ENCODE measurements at places on chromosomes 3 and 15. TPM values are rescaled to one million over a fixed set of nuclear protein-coding genes. Genes with fewer than 3 reads are reported as not detected.

- no peak for DNase-seq
These were observed 17.8 kb downstream of the TMEM212 start for GRCh38 chr3:171860830-171861535.

GRCh38 chr3:110752307-110752706 is 319.3 kb upstream of the NECTIN3 start:
- no peak for DNase-seq

DNA sequence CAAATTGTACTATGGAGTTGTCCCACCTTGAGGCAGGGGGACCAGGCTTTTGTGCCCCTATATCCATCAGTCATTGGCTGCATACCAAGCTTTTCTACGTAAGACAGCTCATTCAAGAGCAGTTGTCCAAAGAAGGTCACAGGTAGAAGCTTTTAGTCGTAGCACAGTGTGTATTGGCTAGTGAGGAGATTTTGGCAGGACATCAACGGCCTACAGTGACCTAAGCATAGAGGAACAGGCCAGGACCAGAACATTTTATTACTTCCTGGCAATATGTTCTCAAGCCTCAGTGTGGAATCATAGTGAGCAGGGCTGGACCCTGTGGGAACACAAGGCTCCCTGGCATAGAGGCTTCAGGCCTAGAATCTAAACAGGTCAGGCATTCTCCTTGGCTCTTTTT is 105.4 kb upstream of the ANKRD28 start:
- no peak for DNase-seq

GRCh38 chr3:5011555-5012256 is 32.5 kb downstream of the BHLHE40 start:
- DNase-seq = no peak

DNA sequence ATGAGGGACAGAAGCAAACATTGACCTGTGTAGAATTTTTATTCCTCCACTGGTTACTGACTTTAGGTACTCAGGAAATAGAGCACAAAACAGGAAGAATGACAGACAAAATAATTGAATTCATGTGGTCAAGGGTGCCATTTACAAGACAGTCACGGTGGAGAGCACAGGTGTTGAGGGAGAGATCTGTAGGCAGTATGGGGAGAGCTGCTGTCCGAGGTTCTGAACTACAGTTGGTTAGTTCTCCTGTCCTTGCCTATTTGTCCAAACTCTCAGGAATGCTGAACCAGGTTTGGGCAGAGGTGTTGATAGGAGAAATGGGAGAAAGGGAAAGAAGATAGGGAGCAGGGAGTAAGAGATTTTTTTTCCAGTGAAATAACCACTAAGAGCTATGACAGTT is 178.5 kb upstream of the ZBTB20 start:
- peak; percentile 42 for DNase-seq

DNA sequence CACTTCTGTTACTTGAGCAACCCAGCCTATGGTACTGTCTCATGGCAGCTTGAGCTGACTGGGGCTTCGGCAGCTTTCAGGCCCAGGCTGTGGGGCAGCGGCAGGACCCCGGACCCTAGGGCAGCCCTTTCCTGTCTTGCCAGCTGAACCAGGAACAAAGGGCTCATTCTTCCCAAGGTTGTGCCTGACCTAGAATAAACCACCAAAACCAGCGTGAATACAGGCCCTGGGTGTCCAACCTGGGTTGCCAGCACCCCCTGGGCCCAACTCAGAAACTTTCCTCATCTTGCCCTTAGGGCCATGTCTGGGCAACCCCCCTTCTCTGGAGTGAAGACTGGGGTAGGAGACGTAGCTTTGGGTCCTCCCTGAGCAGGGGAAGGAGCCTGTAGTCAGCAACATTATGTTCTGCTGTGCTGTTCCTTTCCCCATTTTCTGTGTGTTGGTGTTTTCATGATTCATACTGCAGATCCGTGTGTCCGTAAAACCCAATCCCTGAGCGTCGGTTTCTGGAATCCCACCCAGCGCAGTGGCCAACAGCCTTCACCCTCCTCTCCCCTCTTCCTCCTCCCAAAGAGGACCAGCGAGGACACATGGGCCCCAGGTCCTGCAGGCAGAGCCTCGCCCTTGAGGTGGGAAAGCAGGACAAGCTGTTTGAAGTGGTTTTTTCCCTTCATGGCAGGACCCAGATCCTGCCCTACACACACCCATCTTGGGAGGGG is 33.5 kb downstream of the TKT start:
- no peak for DNase-seq

The SMAD6 gene
- 46.4 TPM for total RNA-seq

DNA sequence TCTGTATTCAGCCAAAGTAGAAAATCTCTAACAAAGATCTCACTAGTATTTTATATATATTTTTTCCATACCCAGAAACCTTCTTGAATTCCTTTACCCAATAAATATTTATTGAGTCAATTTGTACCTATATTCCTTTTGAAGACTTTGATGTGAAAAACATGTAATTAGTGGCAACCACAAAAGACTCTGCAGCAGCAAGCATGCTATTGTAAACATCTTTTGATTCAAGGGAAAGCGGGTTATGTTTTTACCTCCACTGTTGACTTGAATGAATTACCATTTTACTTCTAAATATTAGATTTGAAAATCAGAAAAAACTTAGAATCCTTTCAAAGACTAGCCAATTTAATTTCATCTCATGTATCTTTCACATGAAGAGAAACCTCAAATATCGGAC is 2.4 kb downstream of the GPR15 start:
- DNase-seq = no peak

GRCh38 chr3:52202384-52203077 is 4.6 kb downstream of the ALAS1 start:
- no peak for DNase-seq

The NOX5 gene
- total RNA-seq = not detected

DNA sequence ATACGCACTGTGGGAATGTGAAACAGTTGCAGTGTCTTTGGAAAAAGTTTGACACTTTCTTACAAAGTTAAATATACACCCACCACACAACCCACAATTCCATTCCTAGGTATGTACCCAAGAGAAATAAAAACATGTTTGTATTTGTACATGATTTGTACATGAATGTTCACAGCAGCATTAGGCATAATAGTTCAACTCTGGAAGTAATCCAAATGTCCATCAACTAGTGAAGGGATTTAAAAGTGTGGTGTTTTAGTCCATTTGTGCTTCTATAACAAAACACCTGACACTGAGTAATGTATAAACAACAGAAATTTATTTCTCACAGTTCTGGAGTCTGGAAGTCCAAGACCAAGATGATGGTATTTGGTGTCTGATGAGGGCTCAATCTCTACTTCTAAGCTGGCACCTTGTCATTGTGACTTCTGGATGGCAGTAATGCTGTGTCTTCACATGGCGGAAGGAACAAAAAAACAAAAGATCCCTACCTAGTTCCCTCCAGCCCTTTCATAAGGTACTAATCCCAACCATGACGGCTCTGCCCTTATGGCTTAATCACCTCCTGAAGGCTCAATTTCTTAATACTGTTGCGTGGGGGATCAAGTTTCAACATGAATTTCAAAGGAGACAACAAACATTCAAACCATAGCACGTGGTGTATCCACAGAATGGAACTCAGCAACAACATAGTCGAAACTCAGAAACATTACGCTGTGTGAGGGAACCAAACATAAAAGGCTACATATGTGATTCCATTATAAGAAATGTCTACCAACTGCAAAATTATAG is 120.5 kb downstream of the AQP9 start:
- DNase-seq = no peak

DNA sequence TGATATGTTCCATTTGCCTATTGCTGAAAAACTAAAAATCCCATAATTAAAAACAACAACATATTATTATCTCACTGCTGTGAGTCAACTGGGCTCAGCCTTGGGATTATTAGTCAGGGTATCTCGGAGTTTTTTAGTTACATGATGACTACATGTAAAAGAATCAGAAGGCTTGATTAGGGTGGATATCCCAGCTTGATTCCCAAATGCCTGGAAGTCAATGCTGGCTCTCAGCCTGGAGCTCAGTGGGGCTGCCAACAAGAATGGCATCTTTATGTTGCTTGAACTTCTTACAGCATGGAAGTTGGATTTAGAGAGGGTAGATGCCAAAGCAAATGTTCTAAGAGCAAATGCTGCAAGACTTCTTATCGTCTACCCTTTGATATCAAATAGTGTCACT is 278.5 kb downstream of the PLOD2 start:
- no peak for DNase-seq

DNA sequence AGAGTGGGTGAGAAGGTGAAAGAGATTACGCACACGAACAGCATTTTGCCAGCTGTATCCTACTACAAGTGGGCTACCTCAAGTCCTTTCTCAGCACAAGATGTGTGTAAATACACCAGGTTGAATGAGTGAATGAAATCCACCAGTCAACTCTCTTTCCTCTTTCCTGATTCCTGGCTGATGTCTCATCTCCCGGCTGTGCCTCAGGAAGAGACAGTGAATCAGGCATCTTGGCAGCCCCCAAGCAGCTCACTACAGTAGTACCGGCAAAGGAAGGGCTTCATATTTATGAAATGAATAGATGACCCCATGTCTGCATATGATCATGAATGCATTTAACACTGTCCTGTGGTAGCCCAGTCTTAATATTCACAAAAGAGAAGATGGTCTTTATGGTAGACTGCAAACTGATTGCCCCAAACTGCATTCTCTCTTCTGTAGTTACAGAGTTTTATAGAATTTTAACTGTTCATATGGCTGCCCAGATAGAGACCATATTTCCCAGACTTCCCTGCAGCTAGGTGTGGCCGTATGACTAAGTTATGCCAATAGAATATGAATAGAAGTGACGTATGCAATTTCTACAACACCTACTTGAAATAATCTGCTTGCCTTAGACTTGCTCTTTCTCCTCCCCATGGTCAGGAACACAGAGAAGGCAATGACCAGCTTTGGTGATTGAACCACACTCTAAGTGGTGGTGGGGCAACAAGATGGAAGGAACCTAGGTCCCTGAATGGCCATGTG is 22.7 kb downstream of the MGLL start:
- peak; percentile 67 for DNase-seq

The STARD5 gene
- 6.3 TPM for total RNA-seq

GRCh38 chr3:13824521-13825310 is 55.2 kb downstream of the WNT7A start:
- DNase-seq = no peak

The CYP8B1 gene
- not detected for total RNA-seq

Measured in SJSA1 (cell line).